ENCODE measurements at places on chromosomes 2 and 18.

DNA sequence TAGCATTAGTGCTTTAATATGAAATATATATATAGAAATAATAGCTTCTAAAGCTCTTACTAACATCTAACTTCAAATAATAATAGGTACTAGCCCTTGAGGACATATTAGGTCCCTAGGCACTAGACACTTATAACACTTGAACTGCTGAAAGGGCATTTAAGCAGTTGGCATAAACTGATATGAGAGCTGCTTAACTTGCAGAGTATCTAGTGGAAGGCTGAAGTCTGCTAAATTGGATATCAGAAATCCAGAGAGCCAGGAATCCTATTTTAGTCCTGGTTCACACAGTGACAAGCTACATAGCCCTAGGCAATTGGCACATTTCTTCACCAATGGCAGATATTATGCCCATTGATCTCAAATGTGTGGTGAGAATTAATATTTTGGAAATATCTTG is 326.9 kb upstream of the UBE2E3 start:
- no peak for DNase-seq

- no peak for DNase-seq
Measured at GRCh38 chr2:236769981-236770671, 200.5 kb downstream of the ACKR3 start.

- no peak for DNase-seq
Measured at GRCh38 chr2:171999161-171999560, 592 bp upstream of the METAP1D start.

DNA sequence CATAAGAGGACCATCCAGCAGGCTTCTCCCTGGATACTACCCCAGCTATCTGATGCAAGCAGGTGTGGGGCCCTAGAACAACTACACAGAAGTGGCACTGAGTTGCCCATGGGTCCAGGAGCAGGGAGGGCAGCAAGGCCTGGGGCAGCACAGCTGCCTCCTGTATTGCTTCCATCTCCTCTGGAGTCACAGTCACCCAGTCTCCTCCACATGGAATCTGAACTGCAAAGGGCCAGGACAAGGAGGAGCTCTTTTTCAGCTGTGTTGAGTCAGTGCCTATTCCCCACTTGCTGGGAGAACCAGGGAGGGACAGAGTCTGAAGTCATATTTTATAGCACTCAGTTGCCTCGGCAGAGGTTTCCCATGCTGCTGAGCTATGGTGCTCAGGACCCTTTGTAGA is 67.9 kb upstream of the ALPP start:
- DNase-seq = no peak

- DNase-seq = no peak
Measured at GRCh38 chr2:176174382-176174823, 14.1 kb upstream of the HOXD1 start.

DNA sequence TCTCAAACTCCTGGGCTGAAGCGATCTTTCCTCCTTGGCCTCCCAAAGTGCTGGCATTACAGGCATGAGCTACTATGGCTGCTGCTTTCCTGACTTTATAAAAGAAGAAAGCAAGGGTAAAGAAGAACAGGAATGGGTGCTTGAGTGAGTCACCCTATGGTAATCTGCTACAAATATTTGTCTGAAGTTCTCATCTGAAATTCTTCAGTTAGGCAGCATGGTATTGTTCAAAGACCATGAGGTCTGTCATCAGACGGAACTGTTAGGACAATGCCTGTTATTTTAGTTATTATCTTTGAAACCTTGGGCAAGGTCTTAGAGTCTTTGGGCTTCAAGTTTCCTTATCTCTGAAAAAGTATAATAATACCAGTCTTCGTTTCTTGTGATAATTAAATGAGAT is 695.8 kb downstream of the RNF144A start:
- no peak for DNase-seq

GRCh38 chr18:13660510-13660909 is 65.8 kb downstream of the FAM210A start:
- no peak for DNase-seq
